RWPE1 (cell line): ENCODE measurements at places on chromosomes 7 and 10.

GRCh38 chr10:51231754-51232153 is 157.5 kb downstream of the PRKG1 start:
- no peak for DNase-seq

DNA sequence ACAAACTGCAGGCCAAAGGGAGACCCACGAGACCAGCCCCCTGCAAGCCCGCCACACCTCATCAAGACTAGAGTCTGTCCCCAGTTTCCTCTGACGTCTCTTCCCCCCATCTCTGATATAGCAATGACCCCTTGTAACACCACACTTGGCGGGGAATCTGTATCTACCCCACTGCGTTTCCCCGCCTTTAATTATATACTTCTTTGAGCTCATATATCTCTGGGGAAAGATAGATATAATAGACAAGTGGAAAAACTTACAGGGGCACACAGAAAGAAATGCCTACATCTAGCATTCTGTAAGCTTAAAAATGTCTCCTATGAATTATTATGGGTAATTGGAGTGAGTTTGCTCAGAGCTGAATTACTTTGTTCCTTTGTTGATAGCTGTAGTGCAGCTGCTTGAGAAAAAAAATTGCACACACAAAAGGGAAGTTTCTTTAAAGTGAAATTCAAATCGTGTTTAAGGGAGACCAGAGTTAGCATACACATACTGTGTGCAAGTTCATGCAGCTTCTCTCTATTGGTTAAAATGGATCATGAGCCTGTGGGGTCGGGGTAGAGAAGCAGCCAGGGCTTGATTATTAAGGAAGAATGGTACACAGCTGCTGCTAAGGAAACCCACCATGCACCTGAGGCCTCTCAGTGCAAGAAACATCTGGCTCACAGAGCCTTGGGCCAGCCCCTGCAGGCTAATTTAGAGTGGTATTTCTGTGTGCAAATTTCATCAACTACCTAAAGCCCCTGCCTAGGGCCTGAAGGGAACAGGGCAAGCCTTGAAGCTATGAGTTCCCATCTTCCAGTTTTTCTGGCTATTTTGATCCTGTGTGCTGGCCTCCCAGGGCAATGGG is 32.5 kb downstream of the CDCA7L start:
- DNase-seq = no peak

DNA sequence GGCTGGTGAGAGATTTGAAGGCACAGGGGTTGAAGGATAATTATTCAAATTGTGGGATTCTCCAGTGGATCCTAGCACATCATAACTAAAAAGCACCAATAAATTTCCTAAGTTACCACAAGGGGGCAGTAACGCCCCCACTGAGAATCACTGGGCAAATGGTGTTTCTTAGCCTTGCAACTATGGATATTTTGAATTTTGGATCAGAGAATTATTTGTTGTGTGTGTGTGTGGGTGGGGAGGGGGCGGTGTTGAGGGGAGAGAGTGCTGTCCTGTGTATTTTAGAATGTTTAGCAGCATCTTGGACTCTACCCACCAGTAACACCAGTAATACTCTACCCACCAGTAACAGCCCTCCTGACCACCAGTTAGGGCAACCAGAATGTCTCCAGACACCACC is 63.3 kb upstream of the PRKG1 start:
- DNase-seq = peak; percentile 46

DNA sequence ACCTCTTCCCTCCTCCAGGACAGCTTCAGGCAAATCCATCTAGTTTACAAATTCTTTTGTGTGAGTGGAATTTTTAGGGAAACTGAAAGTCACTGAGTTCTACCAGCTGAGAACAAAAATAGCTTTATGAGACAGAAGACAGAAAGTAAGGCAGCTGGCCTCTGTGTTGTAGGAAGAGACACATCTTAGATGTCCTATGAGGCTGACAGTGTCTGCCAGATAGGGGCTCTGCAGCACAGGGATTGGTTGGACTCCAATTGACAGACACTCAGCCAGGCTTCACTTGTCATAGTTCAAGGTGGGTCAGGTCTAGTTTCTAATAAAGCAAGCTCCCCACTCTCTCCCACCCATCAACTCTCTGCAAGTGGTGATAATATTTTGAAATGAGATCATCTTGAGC is 574.9 kb downstream of the CCSER2 start:
- no peak for DNase-seq

- DNase-seq = no peak
Observed at GRCh38 chr7:79971058-79971457, 163.6 kb upstream of the GNAI1 start.

DNA sequence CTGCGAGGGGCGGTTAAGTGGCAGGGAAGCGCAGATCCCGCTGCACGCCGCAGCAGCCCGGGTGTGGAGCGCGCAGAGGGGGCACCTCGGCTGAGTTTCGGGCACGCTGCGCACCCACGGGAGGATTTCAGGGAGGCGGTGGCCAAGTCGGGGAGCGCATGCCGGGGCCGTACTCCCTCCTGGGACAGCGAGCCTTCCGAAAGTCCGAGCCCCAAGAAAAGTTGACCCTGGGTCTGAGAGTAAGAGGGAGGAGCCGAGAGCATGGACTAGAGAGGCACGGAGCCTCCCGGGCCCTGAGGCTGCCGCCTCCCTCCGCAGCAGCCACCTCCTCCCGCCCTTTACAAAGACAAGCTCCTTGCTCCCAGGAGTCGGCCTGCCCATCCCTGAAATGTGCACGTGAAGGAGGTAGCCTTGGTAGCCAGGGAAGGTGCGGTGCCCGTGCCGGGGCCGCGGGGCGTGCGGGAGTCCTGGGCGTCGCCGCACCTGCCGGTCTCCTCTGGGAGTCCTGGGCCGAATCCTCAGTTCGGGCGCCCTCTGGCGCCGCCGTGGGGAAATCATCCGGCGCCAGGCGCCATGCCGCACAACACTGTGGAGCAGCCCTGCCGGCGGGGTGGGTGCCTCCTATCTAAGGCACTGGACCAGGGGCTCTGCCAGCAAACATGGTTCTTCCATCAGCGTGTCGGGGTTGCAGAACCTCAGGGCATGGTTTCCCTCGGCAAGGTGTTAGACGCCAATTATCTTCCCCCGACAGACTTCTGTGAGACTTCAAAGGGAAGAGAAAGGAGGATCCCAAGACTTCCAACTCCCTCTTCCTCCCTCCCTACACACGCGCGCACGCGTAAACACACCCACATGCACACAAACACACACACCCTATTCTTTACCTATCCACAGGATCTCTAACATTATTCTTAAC is 104.0 kb downstream of the TRIL start:
- DNase-seq = peak; percentile 79

DNA sequence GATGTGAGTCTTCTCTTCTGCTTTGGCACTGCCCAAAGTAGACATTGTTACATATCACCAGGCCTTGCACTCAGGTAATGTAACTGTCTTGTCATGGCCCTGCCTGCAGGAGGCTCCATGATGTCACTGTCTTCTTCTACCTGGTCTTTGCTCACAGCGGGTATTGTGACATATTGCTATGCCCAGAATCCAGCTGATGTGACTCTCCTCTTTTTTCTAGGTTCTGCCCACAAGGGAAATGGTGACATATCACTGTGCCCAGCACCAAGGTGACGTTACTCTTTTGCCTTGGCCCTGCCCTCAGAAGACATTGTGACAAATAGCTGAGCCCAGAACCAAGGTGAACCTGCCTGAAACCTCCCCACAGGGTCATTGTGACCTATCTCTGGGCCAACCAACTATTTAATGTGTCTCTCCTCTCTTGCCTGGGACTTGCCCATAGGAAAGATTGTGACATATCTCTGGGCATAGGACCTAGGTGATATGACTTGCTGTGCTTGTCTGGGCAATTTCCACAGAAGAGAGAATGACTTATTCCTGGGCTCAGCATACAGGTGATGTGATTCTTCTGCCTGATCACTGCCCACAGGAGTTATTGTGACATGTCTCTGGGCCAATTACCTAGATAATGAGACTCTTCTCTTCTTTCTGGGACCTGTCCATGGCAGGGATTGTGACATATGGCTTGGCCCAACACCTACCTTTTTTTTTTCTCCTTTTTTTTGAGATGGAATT is 26.5 kb upstream of the ZNF107 start:
- DNase-seq = no peak

DNA sequence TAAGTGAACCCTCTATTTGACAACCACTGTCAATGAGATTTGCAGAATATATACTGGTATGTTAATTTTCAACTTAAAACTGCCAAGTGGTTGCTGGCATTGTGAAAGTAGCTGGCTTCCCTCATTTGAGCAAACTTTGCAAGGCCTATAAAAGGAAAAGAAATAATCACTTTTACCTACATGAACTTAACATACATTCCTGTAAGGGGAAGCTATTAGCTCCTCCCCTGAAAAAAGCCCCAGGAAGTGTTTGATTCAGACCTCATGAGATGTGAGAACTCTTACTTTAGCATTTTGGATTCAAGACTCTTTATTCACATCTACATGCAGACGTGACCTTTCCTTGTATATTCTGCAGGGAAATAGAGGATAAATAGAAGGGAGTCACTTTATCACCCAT is 175.6 kb downstream of the OTUD1 start:
- no peak for DNase-seq

GRCh38 chr7:82539969-82540368 is 96.4 kb upstream of the CACNA2D1 start:
- no peak for DNase-seq

- no peak for DNase-seq
Observed at GRCh38 chr10:73653701-73654100, 2.1 kb downstream of the SYNPO2L start.

DNA sequence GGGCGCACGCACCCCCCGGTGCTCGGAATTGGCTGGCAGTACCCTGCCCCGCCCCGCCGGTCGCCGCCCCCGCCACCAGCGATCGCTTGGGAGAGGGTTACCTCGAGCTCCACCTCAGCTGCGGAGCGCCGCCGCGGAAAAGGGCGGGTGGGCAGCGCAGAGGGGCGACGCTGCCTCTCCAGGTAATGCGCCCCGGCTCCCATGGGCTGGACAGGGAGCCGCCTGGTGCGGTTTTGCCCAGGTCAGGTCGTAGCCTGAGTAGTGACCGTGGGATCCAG is 1.3 kb downstream of the PFKFB3 start:
- DNase-seq = peak; percentile 68

DNA sequence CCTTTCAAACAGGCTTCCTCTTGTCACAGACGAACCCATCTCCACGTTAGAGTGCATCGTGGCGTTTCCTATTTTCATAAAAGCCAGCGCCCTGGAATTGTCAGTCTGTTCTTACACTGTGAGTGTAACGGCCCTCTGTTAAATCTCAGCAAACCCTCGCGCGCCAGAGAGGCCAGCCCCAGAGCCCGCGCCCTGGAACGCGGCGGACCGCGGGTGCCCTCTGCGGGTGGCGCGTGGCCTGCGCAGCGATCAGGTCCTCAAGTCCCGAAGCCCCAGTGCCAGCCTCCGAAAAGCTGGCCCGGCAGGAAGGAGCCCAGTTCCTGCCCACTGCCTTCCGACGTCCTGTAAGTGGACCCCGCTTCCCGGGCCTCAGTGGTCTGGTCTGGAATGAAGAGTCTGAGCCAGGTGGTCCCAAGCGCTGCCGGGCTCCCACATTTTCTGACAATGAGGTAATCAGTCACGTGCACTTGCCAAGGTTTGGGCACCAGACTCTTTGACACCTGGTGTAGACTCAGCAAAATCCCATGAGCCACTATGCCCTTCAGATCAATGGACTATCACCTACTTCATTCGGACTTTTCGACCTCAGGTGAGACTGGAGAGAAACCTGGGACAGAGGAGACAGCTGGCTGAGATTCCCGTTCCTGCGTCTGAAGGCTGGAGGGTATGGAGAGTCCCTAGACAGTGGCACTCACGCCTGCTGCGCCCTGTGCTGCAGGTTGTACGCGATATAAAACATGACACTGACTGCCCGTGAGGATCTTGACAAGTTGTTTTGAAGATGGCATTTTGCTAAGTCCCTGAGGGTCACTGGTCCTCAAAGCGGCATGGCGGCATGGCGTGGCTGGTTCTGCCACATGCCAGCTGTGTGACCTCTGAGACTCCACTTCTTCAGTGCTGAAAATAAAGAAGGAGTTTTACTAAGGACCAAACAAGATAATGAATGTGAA is 109.4 kb upstream of the LANCL2 start:
- DNase-seq = peak; percentile 74

- no peak for DNase-seq
Observed at GRCh38 chr7:11210374-11210773, 236.7 kb downstream of the PHF14 start.

DNA sequence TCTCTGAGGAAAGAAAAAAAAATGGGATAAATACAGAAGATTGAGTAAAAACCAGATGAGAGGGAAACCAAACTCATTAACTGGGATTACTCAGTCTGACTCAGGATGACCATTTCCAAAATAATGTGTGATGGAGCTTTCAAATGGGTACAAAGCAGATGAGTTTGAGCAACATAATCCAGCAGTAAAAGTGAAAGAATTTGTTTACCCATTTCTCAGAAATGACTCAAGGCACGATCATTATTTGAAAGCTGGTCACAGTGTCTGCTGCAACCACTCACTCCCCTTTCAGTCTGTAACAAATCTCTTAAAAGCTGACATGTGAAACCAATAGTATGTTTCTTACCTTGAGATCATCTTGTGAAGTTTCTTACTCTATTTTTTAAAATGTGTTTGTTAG is 104.7 kb upstream of the KLF14 start:
- peak; percentile 66 for DNase-seq

GRCh38 chr10:132397036-132397541 is at the start of gene PWWP2B:
Gene PWWP2B, plus strand, starts transcription at chr10:132397200. Its CDS starts 27 bp downstream, at chr10:132397227.
- DNase-seq = no peak

GRCh38 chr10:28545967-28546644 is 13.2 kb downstream of the WAC start:
- DNase-seq = no peak

- DNase-seq = no peak
Observed at GRCh38 chr10:71040343-71040742, 152.0 kb upstream of the PCBD1 start.

DNA sequence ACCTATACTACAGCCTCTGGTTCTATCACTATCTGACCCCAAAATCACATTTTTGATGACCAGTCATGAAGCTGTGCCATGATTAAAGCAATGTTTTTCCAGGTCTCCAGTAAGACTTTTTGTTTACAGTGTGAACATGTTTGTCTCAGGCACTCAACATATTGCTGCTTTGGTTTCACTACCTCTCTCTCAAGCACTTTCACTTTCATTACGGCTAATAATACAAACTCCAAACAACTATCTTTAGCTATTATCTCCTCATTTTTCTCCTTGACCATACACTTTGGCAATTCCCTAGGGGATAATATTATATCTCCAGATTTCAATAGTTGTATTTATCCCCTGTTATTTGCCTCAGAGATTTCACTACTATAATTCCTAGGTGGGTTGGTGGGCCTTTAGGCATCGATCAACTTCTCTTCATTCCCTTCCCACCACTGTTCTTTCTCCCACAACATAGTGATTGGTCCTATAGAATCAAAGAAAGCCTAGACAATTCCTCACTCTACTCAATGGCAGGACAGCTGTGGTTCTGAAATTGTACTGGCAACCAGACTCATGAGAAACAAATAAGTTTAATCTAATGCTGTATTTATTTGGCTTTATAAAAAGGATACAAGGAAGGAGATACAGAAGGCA is 261.4 kb upstream of the ZWINT start:
- DNase-seq = no peak

DNA sequence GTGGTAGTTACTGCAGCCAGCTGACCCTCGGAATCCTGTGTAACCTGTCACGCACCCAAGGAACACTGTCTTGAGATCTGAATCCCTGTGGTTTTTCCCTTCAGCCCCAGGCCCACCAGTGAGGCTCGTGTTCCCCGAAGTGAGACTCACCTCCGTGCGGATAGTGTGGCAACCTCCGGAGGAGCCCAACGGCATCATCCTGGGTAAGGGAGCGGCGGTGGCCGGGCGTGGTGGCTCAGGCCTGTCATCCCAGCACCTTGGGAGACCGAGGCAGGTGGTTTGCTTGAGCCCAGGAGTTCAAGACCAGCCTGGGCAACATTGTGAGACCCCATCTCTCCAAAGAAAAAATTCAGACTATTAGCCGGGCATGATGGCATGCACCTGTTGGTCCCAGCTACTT is 549.9 kb upstream of the FOXK1 start:
- no peak for DNase-seq
